Cardiac fibroblast (primary cell): ENCODE measurements at places on chromosomes 6 and 20.

DNA sequence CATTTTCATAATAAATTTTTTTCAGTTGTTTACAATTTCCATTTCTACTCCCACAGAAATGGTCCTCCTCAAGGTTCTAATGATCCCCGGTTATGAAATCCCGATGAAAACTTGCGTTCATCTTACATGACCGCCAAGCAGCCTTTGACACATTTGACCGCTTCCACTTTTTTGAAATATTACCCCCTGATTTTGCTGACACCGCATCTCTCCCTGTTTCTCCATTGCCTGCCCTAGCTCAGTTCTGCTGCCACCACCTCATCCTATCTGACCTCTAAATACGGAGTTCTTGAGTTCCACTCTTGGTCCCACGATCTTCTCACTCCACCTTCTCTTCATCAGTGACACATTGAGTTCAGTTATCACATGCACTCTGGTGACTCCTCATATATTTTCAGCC, 74.1 kb downstream of the SLC35B3 start:
- no peak for DNase-seq

- no peak for DNase-seq
Measured at GRCh38 chr20:63567136-63567385, 7.0 kb downstream of the HELZ2 start.

DNA sequence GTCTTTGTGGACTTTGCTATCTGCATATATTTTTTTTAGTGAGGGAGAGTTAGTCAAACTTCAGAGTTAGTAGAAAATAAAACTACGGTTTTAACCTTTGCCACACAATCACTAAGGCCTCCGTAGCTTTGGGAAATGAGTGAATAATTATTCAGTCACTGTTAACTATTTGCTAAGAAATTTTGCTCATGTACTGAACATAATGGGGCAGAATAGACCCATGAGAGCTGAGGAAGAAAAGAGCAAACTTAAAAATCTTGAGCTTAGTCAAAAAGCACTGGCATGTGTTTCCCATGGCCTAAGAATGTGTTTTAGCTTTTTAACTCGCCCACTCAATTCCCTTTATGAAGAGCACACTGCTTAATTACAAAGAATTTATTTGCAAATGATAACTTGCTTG, 60.4 kb upstream of the SUPT3H start:
- DNase-seq: no peak

- DNase-seq: no peak
Measured at GRCh38 chr20:63857764-63858392, 3.4 kb upstream of the ABHD16B start.

GRCh38 chr6:127952831-127953230, 52.0 kb upstream of the THEMIS start:
- DNase-seq: peak; percentile 11
